PC-9 (cell line): ENCODE measurements at places on chromosomes 12 and 14. TPM values are rescaled to one million over a fixed set of nuclear protein-coding genes. Genes with fewer than 3 reads are reported as not detected.

The CIT gene
- 73.9 and 81.8 TPM in 2 replicates for total RNA-seq

The CELA1 gene
- total RNA-seq = 0.58 TPM in 1 of 2 replicates, not detected in the other

The GPR132 gene
- total RNA-seq = 0.98 TPM in 1 of 2 replicates, not detected in the other

- no peaks in the 10 kb centered on the region for H3K36me3 ChIP-seq
- H3K4me1 ChIP-seq = no peaks in the 10 kb centered on the region
- H3K4me3 ChIP-seq = peak overlapping the region; percentile 35; the same call in 1 of the 2 replicates
- no peak for DNase-seq
- peaks cover 72% of the 10 kb centered on the region for H3K27me3 ChIP-seq
Measured at GRCh38 chr12:1630133-1630826, 1.2 kb downstream of the WNT5B start.

- peak overlapping the region; percentile 65 for H3K27ac ChIP-seq
- peak; percentile 84 for DNase-seq
- peaks cover 15% of the 10 kb centered on the region for H3K4me1 ChIP-seq
- no peaks in the 10 kb centered on the region for H3K36me3 ChIP-seq
Measured at GRCh38 chr14:35159742-35160409, 37.5 kb downstream of the PRORP start.

- no peaks in the 10 kb centered on the region for H3K4me1 ChIP-seq
- H3K27me3 ChIP-seq = no peaks in the 10 kb centered on the region
- H3K27ac ChIP-seq = no peak overlapping the region
- no peak overlapping the region for H3K4me3 ChIP-seq
Measured at GRCh38 chr12:90042920-90043641, 334.4 kb upstream of the ATP2B1 start.

GRCh38 chr12:27762757-27763156 lies 17.3 kb upstream of the KLHL42 start:
- peak; percentile 46 for DNase-seq
- no peaks in the 10 kb centered on the region for H3K27me3 ChIP-seq
- no peaks in the 10 kb centered on the region for H3K36me3 ChIP-seq
- H3K4me3 ChIP-seq = no peak overlapping the region
- 0 out of 2 replicates have a peak overlapping the region, but pooled peaks have one; percentile 35 for H3K27ac ChIP-seq
